ENCODE measurements at places on chromosomes 5 and 9.

DNA sequence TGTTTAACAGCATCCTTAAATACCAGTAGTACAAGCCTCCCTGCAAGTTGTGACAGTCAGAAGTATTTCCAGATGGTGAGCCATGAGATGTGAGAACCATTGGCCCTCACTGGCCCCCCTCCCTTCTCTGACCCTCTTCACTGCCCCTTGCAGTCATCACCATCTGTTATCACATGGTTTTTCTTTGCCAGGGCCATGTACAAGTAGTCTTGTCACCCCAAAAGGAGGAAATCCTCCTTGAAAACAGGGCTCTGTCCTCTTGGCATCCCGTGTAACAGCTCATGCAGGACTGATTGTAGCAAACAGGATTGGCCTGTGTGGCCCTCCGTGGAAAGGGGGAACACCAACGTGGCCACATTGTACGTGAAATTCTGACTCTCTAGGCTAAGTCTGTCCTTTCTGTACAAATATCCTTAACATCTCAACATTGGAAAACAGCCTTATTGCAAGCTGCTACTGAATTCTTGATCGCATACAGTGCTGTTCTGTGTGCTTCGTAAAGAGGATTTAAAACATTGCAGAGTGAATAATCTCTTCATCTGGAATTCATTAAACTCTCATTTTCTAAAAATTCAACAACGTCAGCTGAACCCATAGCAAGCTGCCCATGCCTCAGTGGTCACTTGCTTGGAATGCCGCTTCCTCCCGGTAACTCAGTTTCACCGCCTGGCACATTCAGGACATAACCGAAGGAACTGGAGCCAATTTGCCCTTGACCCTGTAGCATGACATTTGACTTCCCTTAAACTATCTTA, 171.7 kb downstream of the ATPSCKMT start:
- H3K4me1 ChIP-seq: no peaks in the 10 kb centered on the region
- H3K36me3 ChIP-seq: no peaks in the 10 kb centered on the region
- H3K4me3 ChIP-seq: no peak overlapping the region

DNA sequence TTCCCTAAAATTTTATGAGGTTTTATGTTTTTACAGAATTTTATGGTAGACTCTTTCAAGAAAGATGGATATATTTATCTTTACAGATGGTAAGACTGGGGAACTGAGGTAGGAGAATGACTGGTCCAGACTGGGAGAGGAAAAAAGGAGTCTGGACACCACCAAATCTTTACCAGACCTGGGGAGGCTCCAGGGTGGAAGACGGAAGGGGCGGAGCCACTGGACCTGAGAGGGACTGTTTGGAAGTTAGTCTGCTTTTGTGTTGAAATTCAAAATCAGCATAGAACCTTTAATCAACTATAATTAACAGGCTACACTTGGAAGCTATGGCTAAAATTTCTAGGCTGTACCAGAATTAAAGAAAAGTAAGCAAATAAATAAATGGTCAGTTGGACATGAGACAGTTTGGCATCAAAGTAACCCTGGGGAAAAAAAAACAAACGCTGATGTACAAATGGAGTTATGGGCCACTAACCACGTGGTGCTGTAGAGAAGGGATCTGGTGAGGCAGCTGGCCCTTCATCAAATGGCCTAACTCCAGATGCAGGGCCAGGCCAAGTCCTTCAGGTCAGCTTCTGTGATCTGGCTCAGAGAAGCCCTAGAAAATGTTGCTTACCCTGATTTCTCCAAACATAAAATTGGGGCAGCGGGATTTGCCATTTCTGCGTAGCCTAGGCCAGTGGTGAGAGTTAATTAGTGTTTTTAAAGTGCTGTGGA, 155.1 kb downstream of the ARSB start:
- H3K36me3 ChIP-seq: peaks cover 12% of the 10 kb centered on the region
- H3K4me3 ChIP-seq: no peak overlapping the region
- DNase-seq: no peak
- H3K27ac ChIP-seq: peak overlapping the region; percentile 19
- peaks cover 6% of the 10 kb centered on the region for H3K4me1 ChIP-seq
- H3K27me3 ChIP-seq: no peaks in the 10 kb centered on the region

GRCh38 chr5:56375011-56375410, 141.9 kb upstream of the ANKRD55 start:
- H3K4me3 ChIP-seq: no peak overlapping the region
- H3K27me3 ChIP-seq: peaks cover 3% of the 10 kb centered on the region
- H3K4me1 ChIP-seq: peaks cover 2% of the 10 kb centered on the region
- DNase-seq: no peak
- H3K27ac ChIP-seq: no peak overlapping the region
- H3K36me3 ChIP-seq: no peaks in the 10 kb centered on the region

- no peak overlapping the region for H3K27ac ChIP-seq
- DNase-seq: no peak
- H3K4me3 ChIP-seq: no peak overlapping the region
- peaks cover 24% of the 10 kb centered on the region for H3K4me1 ChIP-seq
Observed at GRCh38 chr9:86287013-86287412, 4.7 kb upstream of the ISCA1 start.

DNA sequence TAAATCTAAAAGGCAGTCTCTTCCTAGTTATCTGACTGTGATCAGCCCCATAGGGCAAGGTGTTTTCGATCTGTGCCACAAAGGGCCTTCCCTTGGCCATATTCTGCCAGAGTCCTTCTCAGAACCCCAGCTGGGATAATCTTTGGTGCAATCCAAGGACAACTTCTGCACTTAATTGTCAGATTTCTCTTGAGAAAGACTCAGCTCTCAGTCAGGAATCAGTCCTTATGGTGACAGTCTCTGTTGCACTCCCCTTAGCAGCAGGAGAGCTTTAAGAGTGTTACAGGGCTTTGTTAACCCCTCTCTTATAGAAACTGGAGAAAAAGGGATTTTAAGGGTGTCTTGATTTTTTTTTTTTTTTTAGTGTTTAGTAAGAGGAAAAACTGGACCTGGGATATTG, 15.4 kb upstream of the RFX3 start:
- no peak overlapping the region for H3K27ac ChIP-seq
- H3K27me3 ChIP-seq: no peaks in the 10 kb centered on the region
- H3K4me1 ChIP-seq: peaks cover 21% of the 10 kb centered on the region
- H3K4me3 ChIP-seq: no peak overlapping the region
- DNase-seq: no peak

- H3K27ac ChIP-seq: peak overlapping the region; percentile 15
- DNase-seq: no peak
- H3K4me3 ChIP-seq: no peak overlapping the region
- H3K36me3 ChIP-seq: no peaks in the 10 kb centered on the region
- H3K27me3 ChIP-seq: peaks cover 11% of the 10 kb centered on the region
- peaks cover 14% of the 10 kb centered on the region for H3K4me1 ChIP-seq
Observed at GRCh38 chr9:97510797-97511654, 9.6 kb downstream of the TMOD1 start.

- no peak for DNase-seq
- H3K27ac ChIP-seq: peak overlapping the region; percentile 99
- H3K4me3 ChIP-seq: peak overlapping the region; percentile 91
Observed at GRCh38 chr5:154753792-154754191, 1.4 kb upstream of the LARP1 start.

DNA sequence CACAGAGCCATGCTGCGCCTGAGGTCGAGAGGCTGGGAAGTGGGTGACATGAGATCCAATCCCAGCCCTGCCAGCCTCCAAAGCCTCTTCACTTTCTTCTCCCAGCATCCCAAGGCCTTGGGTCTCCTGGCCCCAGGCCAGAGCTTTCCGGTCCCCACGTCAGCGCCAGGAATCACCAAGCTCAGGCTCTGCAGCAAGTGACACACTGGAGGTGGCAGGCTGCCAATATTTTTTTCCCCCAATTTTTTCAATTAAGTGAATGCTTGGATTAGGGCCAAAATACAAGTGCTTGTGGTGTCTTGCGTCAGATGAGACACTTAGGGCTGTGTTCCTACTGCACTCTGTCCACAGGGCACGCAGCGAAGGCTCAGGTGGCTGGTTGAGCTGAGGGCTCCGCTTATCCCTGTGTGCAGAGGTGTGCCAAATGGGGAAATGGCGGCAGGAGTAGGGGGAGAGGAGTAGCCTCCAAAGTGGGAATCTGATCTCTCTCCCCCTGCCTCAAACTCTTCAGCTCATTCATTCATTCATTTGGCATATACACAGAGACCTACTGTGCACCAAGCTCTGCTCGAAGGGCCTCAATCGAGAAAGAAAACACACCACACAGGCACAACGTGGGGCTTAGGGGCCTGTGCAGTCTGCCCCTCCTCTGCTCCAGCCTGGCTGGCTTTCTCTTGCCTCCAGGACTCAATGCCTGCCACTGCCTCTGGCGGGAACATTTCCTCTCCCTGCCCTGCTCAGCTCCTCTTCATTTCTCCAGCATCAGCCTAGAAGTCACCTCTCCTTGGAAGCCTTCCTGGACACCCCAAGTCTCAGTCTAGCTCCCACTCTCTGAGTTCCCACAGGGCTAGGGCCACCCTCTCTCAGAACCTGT, 16.6 kb downstream of the SH3PXD2B start:
- peaks cover 2% of the 10 kb centered on the region for H3K4me1 ChIP-seq
- H3K27ac ChIP-seq: no peak overlapping the region
- DNase-seq: no peak
- H3K4me3 ChIP-seq: no peak overlapping the region

- no peak overlapping the region for H3K27ac ChIP-seq
- no peak overlapping the region for H3K4me3 ChIP-seq
- H3K4me1 ChIP-seq: peaks cover 5% of the 10 kb centered on the region
Observed at GRCh38 chr5:10789021-10789420, 28.0 kb upstream of the DAP start.

GRCh38 chr9:16100537-16101091, 547.8 kb downstream of the CCDC171 start:
- H3K27ac ChIP-seq: no peak overlapping the region
- H3K27me3 ChIP-seq: no peaks in the 10 kb centered on the region
- DNase-seq: no peak
- H3K4me3 ChIP-seq: no peak overlapping the region
- H3K4me1 ChIP-seq: no peaks in the 10 kb centered on the region
- H3K36me3 ChIP-seq: no peaks in the 10 kb centered on the region

- H3K27ac ChIP-seq: no peak overlapping the region
- H3K27me3 ChIP-seq: no peaks in the 10 kb centered on the region
- H3K36me3 ChIP-seq: no peaks in the 10 kb centered on the region
- peaks cover 2% of the 10 kb centered on the region for H3K4me1 ChIP-seq
- DNase-seq: no peak
Observed at GRCh38 chr9:69455311-69455710, 130.3 kb downstream of the ENTREP1 start.

- no peak overlapping the region for H3K27ac ChIP-seq
- DNase-seq: no peak
- no peaks in the 10 kb centered on the region for H3K4me1 ChIP-seq
Observed at GRCh38 chr5:39906146-39906545, 481.4 kb upstream of the DAB2 start.

- no peak overlapping the region for H3K4me3 ChIP-seq
- DNase-seq: no peak
- no peaks in the 10 kb centered on the region for H3K27me3 ChIP-seq
- H3K27ac ChIP-seq: no peak overlapping the region
Observed at GRCh38 chr5:32001707-32002106, 172.4 kb downstream of the GOLPH3 start.

DNA sequence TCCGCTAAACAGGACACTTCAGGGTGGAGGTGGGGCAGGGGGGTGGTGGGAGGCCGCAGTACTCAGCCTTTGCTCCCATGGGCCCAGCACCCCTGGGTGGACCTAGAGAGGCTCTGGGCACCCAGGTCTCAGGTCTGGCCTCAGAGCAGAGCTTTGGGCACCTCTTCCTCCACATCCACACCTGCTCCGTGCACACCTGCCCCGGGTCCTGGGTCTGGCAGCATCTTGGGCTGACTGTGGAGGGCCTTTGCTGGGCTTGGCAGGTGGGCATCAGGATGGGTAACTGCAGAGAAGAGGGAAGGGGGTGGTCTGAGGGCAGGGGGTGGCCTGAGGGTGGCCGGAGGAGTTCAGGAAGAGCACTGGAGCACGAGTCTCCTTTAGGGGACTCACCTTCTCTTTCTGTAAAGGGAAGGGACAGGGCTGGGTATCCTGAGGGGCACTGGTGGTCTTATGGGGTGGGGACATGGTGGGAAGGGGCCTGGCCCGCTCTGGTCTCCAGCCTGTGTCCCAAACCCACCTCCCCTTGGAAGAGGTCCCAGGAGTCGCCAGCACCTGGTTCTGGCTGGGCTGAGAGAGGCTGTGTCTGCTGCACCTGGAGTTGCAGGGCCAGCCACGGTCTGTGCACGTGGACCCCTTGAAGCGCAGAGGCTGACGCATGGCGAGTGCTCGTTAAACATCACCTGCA, 106.7 kb upstream of the IER5L start:
- H3K27ac ChIP-seq: no peak overlapping the region
- no peaks in the 10 kb centered on the region for H3K27me3 ChIP-seq
- no peak for DNase-seq
- no peaks in the 10 kb centered on the region for H3K4me1 ChIP-seq
- H3K36me3 ChIP-seq: no peaks in the 10 kb centered on the region

GRCh38 chr5:132981288-132981687, 17.9 kb upstream of the AFF4 start:
- no peak overlapping the region for H3K4me3 ChIP-seq
- H3K27ac ChIP-seq: no peak overlapping the region
- H3K27me3 ChIP-seq: no peaks in the 10 kb centered on the region
- no peaks in the 10 kb centered on the region for H3K36me3 ChIP-seq
- no peaks in the 10 kb centered on the region for H3K4me1 ChIP-seq

DNA sequence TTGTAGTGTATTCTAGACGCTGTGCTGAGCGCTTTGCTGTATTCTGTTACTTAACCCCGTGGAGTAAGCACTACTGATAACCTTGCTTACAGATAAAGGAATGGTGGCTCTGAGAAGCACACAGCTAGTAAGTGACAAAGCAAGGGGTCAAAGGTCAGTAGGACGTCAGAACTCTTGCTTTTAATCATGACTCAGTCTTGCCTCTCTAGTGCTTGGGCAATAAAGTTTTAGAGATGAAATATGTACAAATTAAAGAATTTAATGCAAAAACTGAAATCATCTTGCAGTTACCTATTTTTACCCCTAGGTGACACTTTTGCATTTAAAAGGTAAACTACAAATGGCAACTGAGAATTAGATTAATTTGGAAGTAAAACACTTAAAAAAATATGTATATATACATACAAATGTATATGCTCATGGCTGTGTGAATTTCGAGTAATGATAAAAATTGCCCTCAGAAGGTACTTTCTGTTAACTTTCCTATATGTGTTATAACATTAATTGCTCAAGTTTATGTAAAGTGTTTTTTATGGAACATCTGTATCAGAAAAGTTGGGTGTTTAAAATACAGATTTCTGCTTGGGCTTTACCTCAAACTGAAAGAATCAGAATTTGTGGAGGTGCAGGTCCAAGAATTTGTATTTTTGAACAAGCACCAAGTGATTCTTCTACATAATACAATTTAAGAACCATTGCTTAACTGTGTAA, 175.1 kb upstream of the DAB2 start:
- no peak overlapping the region for H3K4me3 ChIP-seq
- peaks cover 9% of the 10 kb centered on the region for H3K27me3 ChIP-seq
- H3K4me1 ChIP-seq: no peaks in the 10 kb centered on the region

Data from activated naive CD8-positive, alpha-beta T cell treated with anti-CD3 and anti-CD28 coated beads, Interleukin-2, amount 50 U/mL, for 24 hours (primary cell).